T-cell (primary cell): ENCODE measurements at places on chromosomes 3 and 15.

GRCh38 chr3:179133575-179133974 lies 14.6 kb upstream of the PIK3CA start:
- no peak overlapping the region for H3K4me3 ChIP-seq
- no peak for DNase-seq
- H3K27me3 ChIP-seq, result peaks cover 15% of the 10 kb centered on the region
- H3K27ac ChIP-seq, result no peak overlapping the region

DNA sequence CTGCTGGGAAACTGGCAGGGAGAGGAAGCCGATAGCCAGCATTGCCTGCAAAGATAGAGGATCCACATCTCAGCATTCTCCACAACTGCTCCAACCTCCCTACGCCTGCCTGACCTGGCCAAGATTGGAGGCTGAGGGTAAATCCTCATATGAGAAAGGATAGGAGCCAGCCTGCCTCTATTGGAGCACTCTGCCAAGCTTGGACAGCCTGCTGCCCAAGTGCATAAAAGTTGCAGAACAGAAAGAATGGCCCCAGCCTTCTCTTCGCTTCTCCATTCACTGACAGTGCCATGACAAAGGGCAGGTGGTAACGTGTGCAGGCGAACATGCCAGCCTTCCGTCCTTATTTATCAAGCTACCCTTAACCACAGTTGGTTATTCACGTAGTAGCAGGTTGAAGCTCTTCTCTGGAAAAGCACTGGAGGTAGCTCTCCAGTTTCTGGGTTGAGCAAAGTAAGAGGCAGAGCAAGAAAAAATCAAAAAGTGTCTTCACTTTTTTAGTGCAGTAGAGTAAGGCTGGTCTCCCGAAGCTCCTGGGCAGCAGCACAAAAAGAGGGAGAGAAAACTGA lies 4.3 kb downstream of the BMF start:
- H3K4me1 ChIP-seq, result peaks cover 34% of the 10 kb centered on the region
- no peak overlapping the region for H3K27ac ChIP-seq
- H3K27me3 ChIP-seq, result no peaks in the 10 kb centered on the region
- peaks cover 2% of the 10 kb centered on the region for H3K36me3 ChIP-seq
- no peak for DNase-seq
- no peak overlapping the region for H3K4me3 ChIP-seq

DNA sequence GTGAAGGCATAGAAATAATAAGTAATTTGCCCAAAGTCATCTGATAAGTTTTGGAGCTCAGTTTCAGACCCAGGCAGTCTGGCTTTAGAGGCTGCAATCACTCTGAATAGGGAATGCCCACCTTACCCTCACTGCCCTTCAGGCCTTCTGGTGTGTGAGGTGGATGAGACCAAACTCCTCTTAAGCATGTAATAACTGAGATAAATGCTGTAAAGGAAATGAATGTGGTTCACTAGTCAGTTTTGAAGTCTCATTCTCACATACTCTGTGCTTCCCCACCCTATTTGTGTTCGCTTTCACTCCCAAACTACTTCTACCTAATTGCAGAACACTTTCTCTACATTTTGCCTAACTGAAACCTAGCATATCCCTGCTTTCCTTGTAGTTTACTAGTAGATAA lies 144.1 kb downstream of the FILIP1L start:
- no peaks in the 10 kb centered on the region for H3K27me3 ChIP-seq
- H3K4me3 ChIP-seq, result no peak overlapping the region
- no peaks in the 10 kb centered on the region for H3K36me3 ChIP-seq
- H3K4me1 ChIP-seq, result peaks cover 4% of the 10 kb centered on the region
- no peak for DNase-seq

DNA sequence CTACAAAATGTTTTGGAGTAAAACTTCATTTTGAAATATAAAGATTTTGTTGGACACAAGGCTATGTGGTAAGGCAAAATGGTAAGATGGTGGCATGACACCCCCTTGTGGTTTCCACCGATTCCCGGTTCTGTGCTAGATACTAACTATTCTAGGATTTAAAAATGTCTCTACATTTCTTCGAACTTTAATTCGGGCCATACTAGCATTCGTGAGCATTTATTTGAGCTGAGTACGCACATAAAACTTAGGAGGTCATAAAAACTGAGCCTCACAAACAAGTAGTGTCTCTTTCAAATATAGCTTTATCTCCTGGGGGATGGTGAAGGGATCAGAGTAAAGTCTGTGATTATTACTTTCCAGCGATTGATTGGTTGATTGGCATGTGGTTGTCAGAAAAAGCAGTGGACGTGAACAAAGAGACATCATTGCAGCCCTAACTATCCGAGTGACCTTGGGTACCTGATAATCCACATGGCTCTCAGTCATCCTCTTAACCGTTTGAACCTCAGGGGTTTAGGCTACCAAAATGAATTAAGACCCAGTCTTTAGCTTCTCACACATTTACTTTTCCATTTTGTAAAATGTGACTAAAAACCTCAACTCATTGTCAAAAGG lies 1.1 kb upstream of the ZNF639 start:
- H3K27me3 ChIP-seq, result no peaks in the 10 kb centered on the region
- H3K36me3 ChIP-seq, result no peaks in the 10 kb centered on the region
- no peak overlapping the region for H3K4me3 ChIP-seq
- no peak for DNase-seq
- peak overlapping the region; percentile 62 for H3K27ac ChIP-seq
- H3K4me1 ChIP-seq, result peaks cover 11% of the 10 kb centered on the region

DNA sequence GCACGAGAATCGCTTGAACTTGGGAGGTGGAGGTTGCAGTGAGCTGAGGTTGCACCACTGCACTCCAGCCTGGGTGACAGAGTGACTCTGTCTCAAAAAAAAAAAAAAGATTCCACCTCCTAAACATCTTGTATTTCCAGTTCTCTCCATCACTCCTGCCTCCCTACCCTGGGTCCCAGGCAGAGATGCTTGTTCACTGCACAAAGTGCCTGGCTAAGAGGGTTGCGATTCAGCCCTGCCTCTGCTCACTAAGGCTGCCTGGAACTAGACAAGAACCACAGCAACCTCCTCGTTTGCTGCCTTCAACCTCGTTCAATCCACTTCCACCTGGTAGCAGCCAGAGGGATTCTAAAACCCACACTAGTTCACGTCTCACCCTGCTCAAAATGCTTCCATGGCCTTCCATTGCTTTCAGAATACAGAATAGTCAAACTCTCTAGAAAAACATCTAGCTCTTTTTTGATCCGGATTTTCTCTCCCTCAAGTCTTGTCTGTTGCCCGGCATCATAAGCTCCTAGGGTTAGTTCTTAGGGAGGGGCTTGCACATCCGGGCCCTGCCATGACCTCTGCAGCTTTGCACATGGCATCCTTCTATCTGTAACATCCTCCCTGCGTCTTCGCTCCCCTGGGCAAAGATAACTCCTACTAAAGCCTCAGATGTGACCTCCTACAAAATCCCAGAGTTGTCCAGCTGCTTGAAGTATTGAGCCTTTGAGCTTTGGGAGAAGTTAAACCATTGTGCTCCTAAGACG lies 1.0 kb upstream of the MCM2 start:
- H3K4me1 ChIP-seq, result peaks cover 4% of the 10 kb centered on the region
- H3K27ac ChIP-seq, result no peak overlapping the region
- H3K4me3 ChIP-seq, result peak overlapping the region; percentile 54
- no peaks in the 10 kb centered on the region for H3K27me3 ChIP-seq

- no peak overlapping the region for H3K27ac ChIP-seq
- no peak overlapping the region for H3K4me3 ChIP-seq
- peak; percentile 60 for DNase-seq
- H3K36me3 ChIP-seq, result no peaks in the 10 kb centered on the region
Observed at GRCh38 chr3:50272911-50273688, 4.2 kb downstream of the SEMA3B start.

DNA sequence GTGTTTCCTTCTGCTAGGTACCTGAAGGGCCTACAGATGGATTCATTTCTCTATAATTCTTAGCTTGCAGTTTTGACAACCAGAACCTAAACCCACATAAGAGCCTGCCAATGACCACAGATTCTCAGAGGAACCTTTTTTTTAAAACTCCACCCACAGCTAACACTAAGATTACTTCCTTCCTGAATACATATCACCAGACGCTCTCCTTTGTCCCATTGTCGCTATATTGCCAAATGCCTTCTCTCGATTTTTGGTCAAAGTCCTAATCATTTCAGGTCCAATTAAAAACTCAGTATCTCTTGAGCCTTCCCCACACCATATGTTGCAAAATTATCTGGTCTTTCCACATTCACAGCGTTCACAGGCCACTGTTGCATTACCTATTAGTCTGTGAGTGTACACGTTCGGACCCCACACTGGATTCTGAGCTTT lies 12.4 kb downstream of the ZNF710 start:
- H3K4me1 ChIP-seq, result peaks cover 14% of the 10 kb centered on the region
- peak overlapping the region; percentile 13 for H3K4me3 ChIP-seq
- H3K27ac ChIP-seq, result peak overlapping the region; percentile 34
- no peaks in the 10 kb centered on the region for H3K27me3 ChIP-seq

DNA sequence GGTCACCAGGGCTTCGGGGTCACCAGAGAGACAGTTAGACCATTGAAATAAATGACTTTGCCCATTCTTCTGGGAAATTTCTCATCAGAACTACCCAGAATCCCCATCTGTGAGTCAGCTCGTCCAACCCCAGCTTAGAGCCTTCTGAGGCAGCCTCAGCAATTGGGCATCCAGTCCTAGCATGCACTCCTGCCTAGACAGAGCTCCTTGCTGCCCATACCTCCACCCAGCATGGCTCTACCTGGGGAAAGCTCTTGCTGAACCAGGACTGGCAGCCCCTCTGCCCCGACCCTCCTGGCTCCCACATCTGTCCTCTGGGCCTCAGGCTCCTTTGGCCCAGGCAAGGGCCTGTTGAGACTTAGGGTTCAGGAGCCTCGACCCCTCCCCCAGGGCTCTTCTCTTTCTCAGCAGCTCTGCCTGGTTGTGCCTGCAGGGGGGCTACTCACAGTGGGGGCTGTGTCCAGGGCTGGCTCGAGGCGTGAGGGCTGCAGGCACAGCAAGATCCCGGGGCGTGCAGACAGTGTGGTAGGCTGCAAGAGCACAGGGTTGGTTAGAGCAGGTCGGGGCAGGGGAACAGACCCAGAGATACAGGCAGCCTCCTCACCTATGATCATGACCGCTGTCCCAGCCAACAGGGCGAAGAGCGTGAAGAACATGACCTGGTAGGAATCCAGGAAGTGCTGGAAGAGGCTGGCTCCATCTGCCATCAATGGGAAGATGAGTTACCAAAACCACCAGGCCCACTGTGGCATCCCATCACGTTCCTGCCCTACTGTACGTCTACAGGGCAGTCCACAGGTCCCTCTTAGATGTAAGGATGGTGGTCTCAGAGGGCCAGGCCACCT lies 101.3 kb downstream of the NUP210 start:
- H3K36me3 ChIP-seq, result peaks cover 93% of the 10 kb centered on the region
- DNase-seq, result no peak
- H3K4me3 ChIP-seq, result no peak overlapping the region
- H3K4me1 ChIP-seq, result no peaks in the 10 kb centered on the region

GRCh38 chr3:160390565-160391138 lies 8.4 kb downstream of the IFT80 start:
- H3K4me1 ChIP-seq, result no peaks in the 10 kb centered on the region
- H3K36me3 ChIP-seq, result peaks cover 2% of the 10 kb centered on the region
- no peaks in the 10 kb centered on the region for H3K27me3 ChIP-seq
- DNase-seq, result no peak
- no peak overlapping the region for H3K27ac ChIP-seq
- no peak overlapping the region for H3K4me3 ChIP-seq

DNA sequence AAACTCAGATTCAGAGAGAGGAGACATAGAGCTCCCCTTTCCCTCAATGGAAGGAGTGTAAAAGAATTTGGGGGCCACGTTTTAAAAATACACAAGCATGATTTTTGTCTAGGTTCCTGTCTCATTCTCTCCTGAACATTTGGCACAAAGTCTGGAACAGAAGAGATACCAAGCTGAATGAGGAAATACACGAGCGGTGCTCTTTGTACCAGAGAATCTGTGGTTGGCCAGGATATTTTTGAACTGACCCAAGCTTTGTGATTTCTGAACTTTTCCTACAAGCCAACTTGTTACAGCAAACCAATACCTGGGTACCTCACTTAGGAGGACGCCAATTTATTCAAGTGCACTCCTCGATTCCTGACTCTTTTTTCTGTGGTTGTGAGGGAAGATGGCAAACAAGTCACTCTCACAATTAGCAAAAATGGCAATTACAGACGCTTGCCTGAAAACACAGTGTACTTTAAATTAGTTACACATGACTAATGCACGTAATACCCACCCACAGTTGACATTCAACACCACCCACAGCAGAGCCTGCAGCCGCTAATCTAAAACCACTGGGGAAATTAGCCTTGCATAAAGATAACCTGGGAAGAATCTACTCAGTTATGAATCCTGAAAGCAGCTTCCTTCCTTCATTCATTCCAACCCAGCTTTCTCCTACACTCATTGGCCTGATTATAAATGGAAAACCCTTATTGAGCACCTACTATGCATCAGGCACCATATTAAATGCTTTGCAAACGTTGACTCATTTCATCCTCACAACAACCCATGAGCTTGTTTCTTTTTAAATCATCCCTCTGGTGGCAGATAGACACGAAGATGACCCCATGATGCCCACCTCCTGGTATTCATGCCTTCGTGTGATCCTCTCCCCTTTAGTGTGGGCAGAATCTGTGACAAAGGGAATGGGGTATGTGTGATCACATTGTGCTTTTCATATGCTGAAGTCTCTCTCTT lies 293.5 kb downstream of the KBTBD8 start:
- H3K27ac ChIP-seq, result no peak overlapping the region
- H3K27me3 ChIP-seq, result no peaks in the 10 kb centered on the region
- no peaks in the 10 kb centered on the region for H3K36me3 ChIP-seq
- H3K4me3 ChIP-seq, result no peak overlapping the region

GRCh38 chr3:15309662-15310335 lies 22.6 kb downstream of the SH3BP5 start:
- H3K4me1 ChIP-seq, result peaks cover 70% of the 10 kb centered on the region
- peaks cover 11% of the 10 kb centered on the region for H3K36me3 ChIP-seq
- H3K27ac ChIP-seq, result no peak overlapping the region
- H3K27me3 ChIP-seq, result no peaks in the 10 kb centered on the region
- no peak for DNase-seq

GRCh38 chr15:58734859-58735258 lies 14.6 kb downstream of the ADAM10 start:
- no peak for DNase-seq
- H3K36me3 ChIP-seq, result no peaks in the 10 kb centered on the region
- H3K4me3 ChIP-seq, result no peak overlapping the region
- H3K27me3 ChIP-seq, result no peaks in the 10 kb centered on the region
- H3K27ac ChIP-seq, result no peak overlapping the region
- peaks cover 18% of the 10 kb centered on the region for H3K4me1 ChIP-seq
